ENCODE measurements at places on chromosomes 11 and 22. TPM values are rescaled to one million over a fixed set of nuclear protein-coding genes. Genes with fewer than 3 reads are reported as not detected.

MYRF gene
- 1.4 TPM for total RNA-seq

FADS1 gene
- 70.5 TPM for total RNA-seq

NRXN2 gene
- not detected for total RNA-seq

CACNA1I gene
- not detected for total RNA-seq

PATE4 gene
- not detected for total RNA-seq

MACROD1 gene
- total RNA-seq = 18.5 TPM

C11orf87 gene
- total RNA-seq = not detected

NPAS4 gene
- not detected for total RNA-seq

KRTAP5-1 gene
- total RNA-seq = not detected

PGR gene
- total RNA-seq = under 0.01 TPM

All from thoracic aorta endothelial cell (primary cell).